ENCODE measurements at places on chromosomes 13 and 19.

GRCh38 chr19:2548966-2549365 is 73.0 kb downstream of the GADD45B start:
- DNase-seq: no peak

GRCh38 chr13:83057119-83057518 is 825.2 kb downstream of the SLITRK1 start:
- no peak for DNase-seq

GRCh38 chr13:41520016-41520659 is 62.8 kb downstream of the RGCC start:
- no peak for DNase-seq

DNA sequence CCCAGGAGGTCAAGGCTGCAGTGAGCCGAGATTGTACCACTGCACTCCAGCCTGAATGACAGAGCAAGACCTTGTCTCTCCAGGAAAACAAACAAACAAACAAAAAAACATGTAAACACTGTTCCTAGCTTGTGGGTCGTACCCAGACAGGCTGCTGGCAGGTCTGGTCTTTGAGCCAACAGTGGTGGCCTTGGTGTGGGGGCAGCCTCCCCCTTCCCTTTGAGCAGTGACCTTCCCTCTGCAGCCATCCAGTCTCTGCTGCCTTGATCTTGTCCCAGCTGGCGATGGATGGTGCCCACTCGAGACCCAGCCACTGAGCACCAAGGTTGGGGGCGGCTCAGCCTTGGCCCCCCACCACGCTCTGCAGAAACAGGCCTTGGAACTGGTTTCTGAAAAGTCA is 143.3 kb downstream of the KDM4B start:
- no peak for DNase-seq

DNA sequence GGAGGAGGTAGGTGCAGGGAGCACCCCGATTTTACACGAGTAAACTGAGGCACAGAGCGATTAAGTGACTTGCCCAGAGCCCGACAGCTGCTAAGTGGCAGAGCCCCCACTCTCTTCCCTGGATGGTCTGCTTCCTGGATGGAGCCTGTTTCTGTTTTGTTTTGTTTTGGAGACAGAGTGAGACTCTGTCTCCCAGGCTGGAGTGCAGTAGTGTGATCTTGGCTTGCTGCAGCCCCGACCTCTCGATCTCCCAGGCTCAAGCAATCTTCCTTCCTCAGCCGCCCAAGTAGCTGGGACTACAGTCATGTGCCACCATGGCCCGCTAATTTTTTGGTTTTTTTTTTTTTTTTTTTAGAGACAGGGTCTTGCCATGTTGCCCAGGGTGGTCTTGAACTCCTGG is 17.3 kb downstream of the BICRA start:
- DNase-seq: no peak

Data from stimulated activated CD4-positive, alpha-beta T cell treated with anti-CD3 and anti-CD28 coated beads, TNF-alpha, amount 100 ng/mL, for 1 hour (primary cell).